NCI-H2107 (cell line): ENCODE measurements at places on chromosomes 7 and 10.

GRCh38 chr10:58963723-58964124, 212.7 kb upstream of the PHYHIPL start:
- DNase-seq, result no peak

GRCh38 chr10:32489901-32490300, 44.0 kb downstream of the CCDC7 start:
- no peak for DNase-seq

DNA sequence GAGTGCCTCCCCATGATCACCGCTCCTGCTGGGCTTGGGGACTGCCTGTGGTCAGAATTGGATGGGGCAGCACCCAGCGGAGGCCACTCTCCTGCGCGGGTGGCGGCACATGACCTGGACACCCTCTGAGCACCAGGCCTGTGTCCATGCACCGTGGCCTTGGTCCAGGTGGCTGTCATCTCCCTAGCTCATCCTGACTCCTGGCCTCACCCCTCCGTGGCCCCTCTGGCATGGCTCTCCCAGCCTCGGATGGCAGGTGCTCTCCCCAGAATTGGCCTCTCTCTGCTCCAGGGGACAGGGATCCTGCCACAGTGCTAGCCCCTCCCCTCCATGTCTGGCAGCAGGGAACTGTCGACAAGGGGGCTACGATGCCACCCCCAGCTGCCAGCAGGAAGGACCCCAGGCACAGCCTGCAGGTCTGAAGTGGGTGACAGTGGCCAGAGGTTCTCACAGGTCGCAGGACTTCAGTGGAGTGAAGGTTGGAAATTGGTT, 37.2 kb upstream of the BTBD16 start:
- no peak for DNase-seq

- DNase-seq, result no peak
Observed at GRCh38 chr10:124106241-124106879, 13.0 kb upstream of the CHST15 start.

DNA sequence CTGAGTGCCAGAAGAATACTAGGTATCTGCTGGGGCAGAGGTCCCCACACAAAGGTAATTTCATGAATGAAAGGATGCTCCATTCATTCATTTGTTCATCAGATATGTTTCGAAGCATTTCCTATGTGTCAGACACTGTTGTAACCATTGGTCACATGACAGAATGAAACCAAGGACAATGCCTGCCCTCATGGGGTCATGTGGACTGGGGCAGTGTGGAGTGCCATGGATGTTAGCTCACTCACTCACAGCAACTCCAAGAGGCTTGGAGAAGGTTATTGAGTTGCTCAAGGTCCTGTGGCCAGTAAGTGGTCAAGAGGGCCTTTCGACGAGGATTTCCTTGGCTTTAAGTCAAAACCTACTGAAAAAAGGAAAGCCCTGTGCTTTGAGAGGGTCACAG, 223.5 kb downstream of the ARHGAP12 start:
- DNase-seq, result no peak

GRCh38 chr7:28433039-28433438, 20.7 kb downstream of the CREB5 start:
- no peak for DNase-seq
